ENCODE measurements at places on chromosomes 5 and 9.

DNA sequence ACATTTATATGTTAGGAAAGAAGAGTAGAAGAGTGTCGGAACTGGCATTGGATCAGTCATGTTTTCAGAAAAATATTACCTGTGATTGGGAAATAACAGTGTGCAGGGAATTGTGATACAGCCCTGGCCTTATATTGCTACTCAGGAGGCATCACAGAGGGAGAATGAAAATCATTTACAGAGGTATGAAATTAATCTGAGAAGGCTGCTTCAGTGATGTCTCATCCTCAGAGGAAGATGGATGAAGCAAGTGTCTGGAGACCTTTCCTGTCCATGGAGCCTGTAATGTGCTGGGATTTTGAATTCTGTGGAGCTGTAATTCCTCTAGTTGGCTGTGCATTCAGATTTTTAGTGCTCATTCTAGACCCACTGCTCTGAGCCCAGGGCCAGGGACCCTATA lies 3.8 kb downstream of the ACTBL2 start:
- no peak for DNase-seq

- DNase-seq: no peak
Measured at GRCh38 chr5:132475987-132476875, 14.3 kb downstream of the IRF1 start.

GRCh38 chr5:107485184-107485583 lies 185.6 kb downstream of the EFNA5 start:
- no peak for DNase-seq

GRCh38 chr5:32942225-32942989 lies 231.3 kb downstream of the NPR3 start:
- DNase-seq: no peak

DNA sequence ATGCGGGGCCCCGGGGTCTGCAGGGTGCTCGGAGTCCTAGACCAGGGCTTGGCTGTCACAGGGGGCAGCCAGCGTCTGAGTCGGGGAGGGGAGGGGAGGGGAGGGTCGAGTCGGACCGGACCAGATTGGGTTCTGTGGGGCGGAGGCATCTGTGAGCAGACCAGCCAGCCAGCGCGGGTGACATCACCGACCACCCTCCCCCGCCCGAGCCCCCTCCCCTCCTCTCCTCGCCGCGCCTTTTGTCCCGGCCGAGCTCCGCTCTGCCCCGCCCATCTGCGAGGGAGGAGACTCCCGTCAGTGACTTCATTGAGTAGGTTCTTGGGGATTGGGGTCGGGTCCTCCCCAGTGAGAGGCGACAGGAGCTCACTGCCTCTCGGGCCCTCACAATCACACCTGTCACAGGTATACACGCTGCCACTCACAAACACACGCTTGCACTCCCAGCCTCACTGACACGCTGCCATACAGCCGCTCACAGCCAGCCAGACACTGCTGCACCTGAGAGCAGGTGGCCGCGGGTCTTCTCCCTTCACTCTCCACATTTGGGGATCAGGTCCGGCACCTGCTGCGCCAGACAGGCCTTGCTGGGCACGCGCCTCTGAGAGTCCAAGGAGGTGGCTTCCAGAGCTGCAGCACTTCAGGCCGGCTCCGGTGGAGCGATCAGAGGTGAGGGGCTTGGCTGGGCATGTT lies 546 bp downstream of the DNAJB5 start:
- peak; percentile 29 for DNase-seq

DNA sequence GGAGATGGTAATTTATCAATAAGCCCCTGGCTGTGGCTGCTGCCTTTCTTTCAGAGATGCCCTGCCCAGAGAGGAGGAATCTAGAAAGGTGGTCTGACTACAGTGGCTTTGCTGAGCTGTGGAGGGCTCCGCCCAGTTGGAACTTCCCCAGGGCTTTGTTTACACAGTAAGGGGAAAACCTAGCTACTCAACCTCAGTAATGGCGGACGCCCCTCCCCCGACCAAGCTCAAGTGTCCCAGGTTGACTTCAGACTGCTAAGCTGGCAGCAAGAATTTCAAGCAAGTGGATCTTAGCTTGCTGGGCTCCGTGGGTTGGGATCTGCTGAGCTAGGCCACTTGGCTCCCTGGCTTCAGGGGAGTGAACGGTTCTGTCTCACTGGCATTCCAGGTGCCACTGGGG lies 865.4 kb upstream of the ACO1 start:
- peak; percentile 21 for DNase-seq

DNA sequence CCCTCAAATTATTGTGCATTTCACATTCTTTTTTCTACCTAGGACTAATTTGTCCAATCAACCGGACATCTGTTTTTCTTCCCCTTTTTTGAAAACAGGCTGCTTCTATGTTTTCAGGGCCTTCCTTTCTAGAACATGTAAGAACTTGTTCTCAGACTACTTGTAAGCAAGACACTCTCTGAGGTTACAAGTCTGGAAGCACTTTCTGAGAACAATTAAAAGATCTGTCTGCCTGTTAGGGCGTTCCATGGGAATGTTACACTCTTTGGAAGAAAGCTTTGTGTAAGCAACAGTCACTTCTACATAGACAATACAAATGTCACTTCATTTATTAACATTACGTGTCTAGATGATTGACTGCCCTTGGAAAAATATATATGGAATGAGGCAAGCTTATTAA lies 50.9 kb upstream of the HSPB3 start:
- DNase-seq: no peak

GRCh38 chr5:96816411-96816939 lies 8.7 kb upstream of the ERAP1 start:
- DNase-seq: peak; percentile 61

DNA sequence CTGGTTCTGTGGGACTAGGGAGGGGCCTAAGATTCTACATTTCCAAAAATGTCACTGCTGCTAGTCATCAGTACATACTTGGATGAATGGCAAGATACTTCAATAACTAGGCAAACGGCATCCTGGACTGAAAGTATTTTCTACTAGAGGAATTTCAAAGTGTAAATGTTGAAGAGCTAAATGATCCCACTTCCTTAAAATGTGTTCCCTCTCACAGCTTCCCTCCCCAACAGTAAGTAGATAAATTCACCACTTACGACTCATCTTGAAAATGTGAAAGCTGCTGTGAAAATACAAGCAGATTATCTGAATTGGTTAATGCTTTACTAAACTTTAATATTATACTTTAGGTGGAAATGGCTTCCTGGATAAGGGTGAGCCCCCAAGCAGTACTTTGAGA lies 1571.5 kb upstream of the WWC1 start:
- no peak for DNase-seq

DNA sequence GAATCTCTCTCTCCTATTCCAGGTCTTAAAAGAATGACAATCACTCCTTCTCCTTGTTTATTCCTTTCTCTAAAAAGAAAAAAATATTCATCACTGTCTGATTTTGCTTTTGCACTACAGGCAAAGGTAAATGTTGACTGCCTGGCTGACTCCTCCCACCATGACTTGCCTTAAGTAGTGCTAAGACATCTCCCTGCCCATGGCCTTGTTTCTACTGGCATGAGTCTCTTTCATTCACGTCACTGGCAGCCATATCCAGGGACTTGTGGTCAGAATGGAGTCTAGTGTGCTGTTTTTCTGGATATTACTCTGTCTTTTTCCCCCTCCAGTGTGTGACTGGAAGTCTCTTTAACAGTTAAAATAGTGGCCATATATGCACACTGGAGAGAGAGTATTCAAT lies 522.9 kb upstream of the DAB2 start:
- no peak for DNase-seq

- peak; percentile 69 for DNase-seq
Measured at GRCh38 chr9:89502038-89502601, 4.2 kb upstream of the SEMA4D start.

DNA sequence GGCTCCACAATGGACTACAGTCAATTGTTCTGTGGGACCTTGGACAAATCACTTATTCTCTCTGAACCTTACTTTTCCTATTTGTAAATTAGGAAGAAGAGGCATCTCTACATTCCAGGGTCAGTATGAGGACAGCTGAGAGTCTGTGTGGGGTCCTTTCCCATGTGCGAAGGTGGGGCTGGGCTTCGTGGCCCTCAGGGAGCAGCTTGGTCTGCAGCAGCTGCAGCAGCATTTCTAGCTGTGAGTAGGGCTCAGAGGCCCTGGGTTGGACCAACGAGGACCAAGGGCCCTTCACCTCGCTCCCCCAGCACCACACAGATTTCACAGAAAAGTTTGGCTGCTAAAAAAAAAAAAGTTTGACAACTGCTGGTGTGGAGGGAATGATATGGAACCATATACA lies 9.4 kb upstream of the DDX41 start:
- no peak for DNase-seq

GRCh38 chr5:133499895-133500294 lies 112.4 kb downstream of the FSTL4 start:
- DNase-seq: no peak

DNA sequence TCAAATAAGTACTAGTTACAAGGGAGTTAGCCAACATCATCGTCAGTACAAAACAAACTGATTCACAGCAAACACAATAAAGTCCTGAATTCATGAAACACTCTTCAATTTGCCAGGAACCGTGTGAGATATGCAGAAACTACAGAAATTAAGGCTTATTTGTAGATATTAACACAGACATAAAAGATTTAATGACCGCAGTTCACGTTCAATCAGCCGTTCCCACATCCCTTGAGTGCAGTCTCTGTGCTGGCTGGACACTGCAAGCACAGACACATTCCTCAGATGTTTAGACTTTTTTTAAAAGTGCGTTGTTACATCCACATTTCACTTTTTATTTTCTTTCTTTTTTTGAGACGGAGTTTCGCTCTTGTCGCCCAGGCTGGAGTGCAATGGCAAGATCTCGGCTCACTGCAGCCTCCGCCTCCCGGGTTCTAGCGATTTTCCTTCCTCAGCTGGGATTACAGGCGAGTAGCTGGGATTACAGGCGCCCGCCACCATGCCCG lies 566 bp upstream of the CEP78 start:
- DNase-seq: no peak

DNA sequence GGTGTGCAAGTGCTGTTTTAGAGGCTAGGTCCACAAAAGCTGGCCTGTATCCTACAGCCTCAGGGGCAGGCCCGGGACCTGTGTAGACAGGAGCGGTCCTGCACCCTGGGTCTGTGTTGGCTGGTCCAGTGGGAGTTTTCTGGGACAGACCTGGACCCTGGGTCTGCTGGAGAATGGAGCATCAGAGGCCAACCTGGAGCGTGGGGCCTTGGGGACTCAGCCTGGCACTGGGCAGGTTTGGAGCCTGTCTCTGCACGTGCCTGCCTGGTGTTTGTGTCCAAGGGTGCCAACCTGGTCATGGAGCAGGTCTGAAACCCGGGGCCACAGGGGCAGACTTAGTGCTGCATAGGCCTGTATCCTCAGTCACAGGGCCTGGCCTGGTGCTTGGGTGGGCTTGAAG lies 45.8 kb downstream of the SRFBP1 start:
- no peak for DNase-seq

DNA sequence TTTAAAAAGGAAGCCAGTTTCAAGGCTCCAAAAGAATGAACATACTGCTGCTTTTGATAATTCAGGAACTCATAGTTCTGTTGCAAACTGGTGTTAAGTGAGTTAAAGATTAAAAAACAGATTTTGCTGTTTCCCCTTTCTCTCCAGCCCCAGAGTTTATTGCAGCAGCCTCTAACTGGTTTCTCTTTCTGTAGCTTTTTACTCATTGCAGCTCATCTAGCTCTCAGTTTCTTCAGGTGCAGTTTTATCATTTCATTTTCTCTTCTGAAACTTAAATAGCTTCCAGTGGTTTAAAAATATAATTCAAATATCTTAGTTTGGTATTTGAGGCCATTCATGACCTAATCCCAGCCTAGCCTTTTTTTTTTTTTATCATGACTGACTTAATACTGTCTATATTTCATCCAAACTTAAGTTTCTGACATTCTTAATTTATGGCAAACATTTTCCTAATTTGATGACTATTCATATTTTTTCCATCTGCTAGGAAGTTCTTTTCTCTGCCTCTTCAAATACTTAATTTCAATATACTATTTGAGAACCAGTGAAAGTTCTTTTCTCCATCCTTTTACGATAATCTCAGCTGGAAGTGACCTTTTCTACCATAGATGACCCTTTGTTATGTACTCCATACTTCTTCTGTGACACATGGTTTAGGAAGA lies 252.7 kb upstream of the GRIA1 start:
- DNase-seq: no peak

DNA sequence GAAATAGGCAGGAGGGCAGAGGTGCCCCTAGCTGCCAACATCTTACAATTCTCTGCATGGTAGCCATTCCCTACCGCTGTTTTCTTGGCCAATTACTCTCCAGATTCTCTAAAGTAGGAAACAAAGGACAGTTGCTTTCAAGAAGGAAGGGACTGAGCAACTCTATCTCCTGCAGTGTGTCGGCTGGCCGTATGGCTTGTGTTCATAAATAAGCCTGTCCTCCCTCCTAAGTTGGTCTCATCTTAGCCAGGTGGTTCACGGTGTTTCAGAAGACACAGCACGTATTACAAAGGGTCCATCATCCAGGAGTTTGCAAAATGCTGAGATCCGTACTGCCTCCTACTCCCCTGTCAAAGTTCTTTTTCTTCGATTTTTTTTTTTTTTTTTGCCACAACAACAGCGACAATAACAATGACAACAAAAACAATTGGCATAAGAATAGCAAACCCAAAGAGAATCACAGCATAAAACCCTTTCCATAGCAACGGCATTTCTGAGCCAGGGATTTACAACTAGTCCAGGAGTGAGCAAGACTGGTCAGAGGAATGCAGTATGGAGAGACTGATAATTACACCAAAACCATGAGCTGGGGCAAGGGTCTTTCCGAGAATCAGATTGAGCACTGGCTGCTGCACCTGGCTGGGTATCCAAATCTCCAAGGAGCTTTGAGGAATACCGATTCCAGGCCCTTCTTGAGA lies 212.8 kb downstream of the SLIT3 start:
- no peak for DNase-seq

All from CD4-positive, alpha-beta T cell treated with Interferon gamma for 1 hour (primary cell).